ENCODE measurements at places on chromosomes 13 and 19.

GRCh38 chr13:79711631-79712030 lies 230.7 kb downstream of the NDFIP2 start:
- no peak for DNase-seq

GRCh38 chr13:31499274-31499673 lies 240.1 kb upstream of the RXFP2 start:
- DNase-seq = no peak

- no peak for DNase-seq
Measured at GRCh38 chr13:79225487-79226232, 180.4 kb downstream of the RBM26 start.

- no peak for DNase-seq
Measured at GRCh38 chr13:24632382-24633121, 47.7 kb upstream of the ATP12A start.

DNA sequence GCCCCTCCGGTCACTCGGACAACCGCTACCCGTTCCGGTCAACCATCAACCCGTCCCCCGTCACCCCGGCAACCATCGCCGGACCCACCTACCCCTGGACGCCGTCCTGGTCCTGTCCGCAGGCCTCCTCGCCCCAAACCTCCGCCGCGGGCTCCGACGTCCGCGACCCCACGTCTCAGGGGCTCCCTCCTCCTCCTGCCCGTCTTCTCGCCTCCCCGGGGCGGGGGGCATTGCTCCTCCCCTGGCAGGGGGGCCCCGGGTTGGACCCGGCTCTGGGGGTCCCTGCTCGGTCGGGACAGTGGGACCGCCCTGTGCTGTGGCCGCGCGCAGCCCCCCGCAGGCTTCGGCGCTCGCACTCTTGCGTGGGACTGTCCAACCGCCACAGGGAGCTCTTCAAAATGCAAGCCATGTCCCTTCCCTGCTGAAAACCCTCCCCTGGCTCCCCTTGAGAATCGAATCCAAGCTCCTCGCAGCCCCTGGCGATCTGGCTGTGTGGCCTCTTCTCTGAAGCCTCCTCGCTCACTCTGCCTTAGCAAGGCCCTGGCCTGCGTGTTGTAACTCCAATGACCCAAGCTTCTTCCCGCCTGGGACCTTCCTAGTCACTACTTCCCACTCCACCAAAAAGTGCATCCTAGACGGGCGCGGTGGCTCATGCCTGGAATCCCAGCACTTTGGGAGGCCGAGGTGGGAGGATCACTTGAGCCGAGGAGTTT lies 8.4 kb downstream of the EPHX3 start:
- no peak for DNase-seq

GRCh38 chr19:47344425-47344824 lies 4.7 kb upstream of the DHX34 start:
- DNase-seq = no peak

- no peak for DNase-seq
Measured at GRCh38 chr13:31105856-31106255, 55.8 kb downstream of the HSPH1 start.

- DNase-seq = no peak
Measured at GRCh38 chr19:15126131-15126910, 19.1 kb downstream of the SYDE1 start.

- DNase-seq = no peak
Measured at GRCh38 chr13:23268441-23268840, 87.7 kb downstream of the SGCG start.

GRCh38 chr13:30047154-30047874 lies 196.9 kb upstream of the UBL3 start:
- no peak for DNase-seq

DNA sequence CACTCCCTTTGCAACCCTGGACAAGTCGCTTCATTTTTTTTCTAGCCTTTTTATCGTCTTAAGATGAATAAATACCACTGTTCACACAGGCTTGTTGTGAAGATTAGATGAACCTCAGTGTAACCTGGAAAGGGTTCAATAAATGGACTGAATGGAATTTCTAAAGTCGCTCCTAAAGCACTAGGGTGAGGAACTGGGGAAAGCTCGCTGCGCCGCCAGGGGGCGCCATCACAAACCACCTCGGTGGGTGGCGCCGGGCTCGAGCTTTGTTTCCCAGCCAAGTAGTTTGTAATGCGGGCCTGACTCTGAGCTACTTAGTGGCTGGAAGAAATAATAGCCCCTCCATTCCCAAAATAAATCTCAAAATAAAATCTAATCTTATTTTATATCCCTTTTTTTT lies 2.2 kb upstream of the CEACAM6 start:
- no peak for DNase-seq

- DNase-seq = peak; percentile 40
Measured at GRCh38 chr19:40523322-40524047, 53.2 kb upstream of the SHKBP1 start.

- DNase-seq = no peak
Measured at GRCh38 chr13:112722433-112723263, 32.8 kb downstream of the ATP11A start.

GRCh38 chr19:43519436-43520088 lies 7.4 kb downstream of the ETHE1 start:
- DNase-seq = peak; percentile 35
